Muscle of arm (tissue), 14 donors: ENCODE measurements at places on chromosomes 3 and 15.

- DNase-seq, result no peak
Measured at GRCh38 chr3:194572143-194572789, 61.0 kb downstream of the TMEM44 start.

DNA sequence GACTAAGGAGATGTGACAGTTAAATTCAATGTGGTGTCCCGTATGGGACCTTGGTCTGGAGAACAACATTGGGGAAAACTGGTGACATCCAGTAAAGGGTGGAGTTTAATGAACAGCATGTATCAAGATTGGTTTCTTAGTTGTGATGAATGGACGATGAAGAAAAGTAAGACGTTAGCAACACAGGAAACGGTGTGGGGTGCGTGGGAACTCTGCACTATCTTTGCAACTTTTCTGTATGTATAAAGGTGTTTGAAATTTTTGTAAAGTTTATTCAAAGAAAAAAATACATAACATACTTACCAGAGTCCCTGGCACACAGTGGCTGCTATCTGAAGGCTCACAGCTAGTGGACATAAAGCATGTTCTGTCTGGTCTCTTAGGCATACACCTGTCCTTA, 6.1 kb upstream of the CCDC174 start:
- DNase-seq, result no peak

- no peak for DNase-seq
Measured at GRCh38 chr3:113751141-113751540, 4.3 kb downstream of the ATP6V1A start.

GRCh38 chr15:57773051-57773450, 66.5 kb downstream of the POLR2M start:
- DNase-seq, result no peak

- no peak for DNase-seq
Measured at GRCh38 chr3:98827221-98827920, 64.2 kb downstream of the ST3GAL6 start.

GRCh38 chr3:12372741-12373280, 83.9 kb downstream of the PPARG start:
- no peak for DNase-seq

DNA sequence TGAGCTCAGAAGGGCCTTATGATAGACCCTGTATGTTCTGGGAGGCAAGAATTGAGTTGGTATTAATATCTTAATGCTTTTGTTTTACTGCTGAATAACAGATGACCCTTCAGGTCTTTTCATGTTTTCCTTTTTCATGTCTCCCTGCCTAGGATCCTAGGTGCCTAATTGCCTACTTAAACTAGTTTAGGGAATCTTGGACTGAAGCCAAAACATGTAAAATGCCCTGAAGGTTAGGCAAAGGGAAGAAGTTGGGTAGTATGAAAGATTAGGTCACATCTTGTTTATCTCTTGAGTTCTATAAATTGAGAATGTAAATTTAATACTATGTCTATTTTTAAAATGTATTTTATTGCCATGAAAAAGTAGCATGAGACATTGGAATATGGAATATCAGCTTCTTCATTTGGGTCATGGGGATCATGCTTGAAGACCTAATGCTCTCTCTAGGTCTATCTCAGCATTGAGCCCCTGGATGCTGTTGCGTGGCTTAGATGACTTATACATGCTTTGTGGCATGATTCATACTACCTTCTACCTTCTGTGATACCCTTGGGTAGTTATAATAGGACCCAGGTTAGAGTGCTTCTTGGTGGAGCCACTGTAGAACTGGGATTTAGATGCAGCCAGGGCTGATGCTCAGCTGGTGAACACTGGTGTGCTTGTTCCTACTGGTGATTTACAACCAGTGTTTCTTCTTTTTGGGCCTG, 26.4 kb downstream of the RBM6 start:
- no peak for DNase-seq
